Neural progenitor cell (in vitro differentiated cells): ENCODE measurements at places on chromosomes 6 and 20. TPM values are rescaled to one million over a fixed set of nuclear protein-coding genes. Genes with fewer than 3 reads are reported as not detected.

DNA sequence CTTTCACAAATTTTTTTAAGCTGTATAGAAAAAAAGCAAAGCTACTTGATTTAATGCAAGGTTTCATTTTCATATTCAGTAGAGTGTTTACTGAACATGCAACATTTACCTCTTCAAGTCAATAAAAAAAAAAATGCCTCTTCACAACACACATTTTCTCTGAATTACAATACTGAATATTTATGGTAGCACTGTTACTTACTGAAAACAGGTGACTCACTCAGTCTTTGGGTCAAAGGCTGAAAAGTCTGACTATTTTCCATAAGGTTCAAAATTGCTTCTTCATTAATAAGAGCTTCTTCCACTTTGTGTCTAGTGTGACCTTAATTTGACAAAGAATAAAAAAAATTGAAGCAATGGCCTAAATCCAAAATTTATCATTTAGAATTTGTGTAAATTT is 101.9 kb downstream of the REV3L start:
- H3K36me3 ChIP-seq, result no peaks in the 10 kb centered on the region
- H3K27me3 ChIP-seq, result no peaks in the 10 kb centered on the region
- no peak overlapping the region for H3K27ac ChIP-seq
- H3K4me3 ChIP-seq, result no peak overlapping the region
- H3K4me1 ChIP-seq, result no peaks in the 10 kb centered on the region

Gene MMP24
- 1.4 and 1.9 TPM in 2 replicates for total RNA-seq

- H3K36me3 ChIP-seq, result no peaks in the 10 kb centered on the region
- H3K4me3 ChIP-seq, result no peak overlapping the region
- H3K4me1 ChIP-seq, result no peaks in the 10 kb centered on the region
- DNase-seq, result no peak
- H3K27me3 ChIP-seq, result no peaks in the 10 kb centered on the region
These were observed 8.1 kb downstream of the SYCP2L start for GRCh38 chr6:10894958-10895357.

DNA sequence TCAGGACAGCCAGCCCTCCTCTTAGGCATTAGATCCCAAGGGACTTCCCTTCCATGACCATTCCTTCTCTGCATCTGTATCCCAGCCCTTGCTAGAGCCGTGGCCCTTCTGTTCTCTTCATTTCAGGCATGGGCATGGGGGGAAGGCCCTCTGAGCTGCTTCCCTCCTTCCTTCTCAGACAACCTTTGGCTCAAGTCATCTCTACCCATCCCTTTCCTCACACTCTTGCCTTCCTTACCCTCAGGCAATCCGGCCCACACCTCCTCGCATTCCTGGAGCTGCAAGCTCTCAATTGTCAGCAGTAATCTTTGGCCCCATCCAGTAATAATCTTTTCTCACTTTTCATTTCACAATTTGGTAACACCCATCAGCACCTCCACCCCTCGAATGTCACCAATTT is 426.9 kb upstream of the JARID2 start:
- no peak overlapping the region for H3K4me3 ChIP-seq
- no peaks in the 10 kb centered on the region for H3K36me3 ChIP-seq

Gene STMND1
- total RNA-seq, result not detected in 2 replicates

GRCh38 chr6:169454204-169454871 is 200.7 kb upstream of the THBS2 start:
- H3K27me3 ChIP-seq, result no peaks in the 10 kb centered on the region
- no peak overlapping the region for H3K27ac ChIP-seq
- DNase-seq, result no peak
- peaks cover 5% of the 10 kb centered on the region for H3K4me1 ChIP-seq
- H3K4me3 ChIP-seq, result no peak overlapping the region
- no peaks in the 10 kb centered on the region for H3K36me3 ChIP-seq

Gene WFDC8
- not detected in 2 replicates for total RNA-seq

Gene GPR63
- 13.2 and 18.2 TPM in 2 replicates for total RNA-seq
